ENCODE measurements at places on chromosomes 4 and X.

- DNase-seq: no peak
These were observed 76.4 kb upstream of the F8A3 start for GRCh38 chrX:155534800-155535199.

GRCh38 chr4:56400560-56400959, 13.3 kb upstream of the AASDH start:
- DNase-seq: no peak

DNA sequence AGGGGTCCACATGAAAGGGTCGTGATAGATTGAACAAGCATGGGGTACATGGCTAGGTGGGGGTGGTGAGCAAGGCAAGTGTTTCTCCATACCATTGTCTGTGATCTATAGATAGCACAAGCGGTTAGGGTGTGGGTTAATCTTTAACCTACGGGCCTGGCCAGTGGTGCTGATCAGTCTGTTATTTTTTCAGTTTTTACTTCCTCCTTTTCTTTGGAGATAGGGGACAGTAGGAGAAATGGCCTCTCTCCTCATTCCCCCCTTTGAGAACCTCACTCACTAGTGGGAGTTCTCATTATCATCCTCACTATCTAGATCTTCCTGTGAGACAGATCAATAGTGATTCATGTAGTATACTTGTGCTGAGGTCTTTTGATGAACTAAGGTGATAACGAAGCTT, 16.2 kb upstream of the GPKOW start:
- DNase-seq: no peak

DNA sequence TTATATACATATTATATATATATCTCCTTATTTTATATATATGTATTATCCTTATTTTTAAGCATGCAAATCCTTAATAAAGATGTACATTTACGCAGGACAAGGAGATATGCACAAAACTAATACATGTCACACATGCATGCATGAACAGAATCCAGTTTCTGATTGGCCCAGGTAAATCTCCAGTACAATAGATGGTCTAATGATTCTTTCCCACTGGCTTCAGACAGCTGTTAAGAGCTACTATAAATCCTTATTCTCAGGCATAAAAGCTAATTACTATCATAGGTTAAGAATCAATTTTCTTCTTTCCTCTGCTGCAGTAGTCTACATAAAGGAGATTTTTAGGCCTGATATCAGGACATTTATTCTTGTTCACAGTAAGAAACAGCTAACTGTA, 689.8 kb downstream of the KCTD8 start:
- no peak for DNase-seq

DNA sequence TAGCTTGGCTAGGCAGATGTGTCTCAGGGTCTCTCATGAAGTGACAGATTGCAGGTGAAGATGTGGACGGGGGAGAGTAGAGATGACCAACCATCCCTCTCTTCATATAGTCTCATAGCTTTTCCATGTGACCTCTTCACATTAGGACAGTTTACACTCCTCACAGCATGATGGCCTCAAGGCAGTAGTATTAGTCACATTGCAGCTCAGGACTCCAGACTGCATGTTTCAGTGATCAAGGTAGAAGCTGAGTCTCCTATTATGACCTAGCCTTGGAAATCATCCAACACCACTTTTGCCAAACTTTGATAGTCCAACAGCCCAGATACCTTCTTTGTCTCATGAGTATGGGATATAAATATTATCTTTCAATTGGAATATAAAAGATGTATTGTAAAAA, 147.7 kb downstream of the GASK1B start:
- DNase-seq: no peak

GRCh38 chr4:16530688-16531635, 304.7 kb upstream of the TAPT1 start:
- DNase-seq: no peak

GRCh38 chr4:123339507-123340380, 56.9 kb upstream of the SPRY1 start:
- no peak for DNase-seq

DNA sequence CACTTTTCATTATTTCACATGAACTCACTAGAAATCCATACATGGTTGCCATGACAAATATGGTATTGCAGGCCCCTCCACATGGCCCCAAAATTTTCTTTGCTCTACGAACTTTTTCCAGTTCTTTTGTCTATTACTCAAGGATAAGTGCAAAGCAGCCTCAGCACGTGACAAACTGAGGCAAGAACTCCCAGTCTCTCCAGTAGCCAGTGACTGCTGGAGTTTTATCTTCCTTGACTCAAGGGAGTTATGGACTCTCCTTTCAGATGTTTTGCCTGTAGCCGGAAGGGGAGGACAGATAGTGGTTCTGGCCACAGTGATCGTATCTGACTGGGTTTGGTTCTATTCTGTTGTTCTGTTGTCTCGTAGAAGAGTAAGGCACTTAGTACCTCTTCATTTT, 105.5 kb downstream of the ARHGAP24 start:
- no peak for DNase-seq

GRCh38 chr4:101025755-101026154, 321.6 kb downstream of the PPP3CA start:
- DNase-seq: no peak

DNA sequence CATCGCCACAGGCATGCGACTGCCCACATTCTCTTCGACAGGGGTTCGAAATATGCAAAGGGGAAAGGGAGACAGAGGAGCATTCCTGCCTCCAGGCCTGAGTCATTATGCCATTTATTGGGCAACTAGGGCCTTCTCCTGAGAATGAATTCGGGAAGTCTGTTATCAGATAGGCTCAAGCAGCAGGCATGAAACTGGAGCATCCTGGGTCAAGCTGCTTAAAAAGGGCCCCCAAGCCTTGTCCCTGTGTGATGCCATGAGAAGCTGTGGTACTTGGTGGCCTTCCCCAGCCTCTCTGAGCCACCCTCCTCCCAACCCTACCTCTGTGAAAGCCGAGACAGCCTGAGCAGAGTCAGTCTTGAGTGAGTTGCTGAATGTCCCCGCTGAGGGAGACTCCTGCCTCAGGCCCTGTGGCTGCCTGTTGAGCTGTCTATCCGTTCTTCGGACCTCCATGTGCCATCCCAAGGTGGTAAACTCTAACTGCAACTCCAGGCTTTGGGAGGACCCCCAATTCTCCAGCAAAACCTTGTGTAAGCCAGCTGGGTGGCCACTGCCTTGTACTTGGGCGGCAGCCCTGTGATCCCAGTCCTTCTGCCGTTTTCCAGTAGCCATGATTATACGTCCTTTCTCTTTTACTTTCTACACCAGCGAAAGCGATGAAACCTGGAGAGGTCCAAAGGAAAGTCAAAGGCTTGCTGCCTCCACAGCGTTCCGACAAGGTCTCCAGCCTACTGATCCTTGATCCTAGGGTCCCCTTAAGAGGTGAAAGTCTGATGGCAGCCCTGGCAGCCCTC, 37.7 kb downstream of the NBDY start:
- no peak for DNase-seq

- no peak for DNase-seq
These were observed 19.6 kb downstream of the COX7B2 start for GRCh38 chr4:46889410-46889809.

GRCh38 chr4:153890761-153891160, 101.9 kb upstream of the SFRP2 start:
- DNase-seq: no peak

DNA sequence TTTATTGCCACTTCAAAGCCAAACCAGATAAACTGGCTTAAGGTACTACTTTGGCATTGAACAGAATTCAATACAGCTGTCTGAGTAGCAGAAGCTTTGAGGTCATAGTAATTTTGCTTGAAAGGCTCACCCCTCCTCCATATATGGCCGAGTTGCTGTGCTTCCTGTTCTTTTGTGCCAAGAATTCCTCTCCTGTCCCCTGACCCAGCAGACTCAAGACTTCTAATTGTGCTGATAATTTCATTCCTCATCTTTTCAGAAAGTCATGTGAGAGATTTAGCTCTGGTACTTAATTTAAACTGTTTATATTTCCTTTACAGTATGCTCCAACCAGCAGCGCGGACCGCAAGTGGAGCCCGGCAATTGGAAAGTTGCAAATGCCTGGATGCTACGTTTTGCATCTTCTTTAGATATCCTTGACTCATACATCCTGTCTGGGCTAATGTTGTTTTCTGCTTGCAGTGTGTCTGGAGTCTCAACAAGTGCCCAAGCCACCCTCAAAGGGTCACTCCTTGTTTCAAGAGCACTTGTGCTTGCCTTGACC, 373.4 kb downstream of the PDGFC start:
- no peak for DNase-seq

GRCh38 chr4:150126201-150126863, 48.1 kb downstream of the DCLK2 start:
- no peak for DNase-seq

DNA sequence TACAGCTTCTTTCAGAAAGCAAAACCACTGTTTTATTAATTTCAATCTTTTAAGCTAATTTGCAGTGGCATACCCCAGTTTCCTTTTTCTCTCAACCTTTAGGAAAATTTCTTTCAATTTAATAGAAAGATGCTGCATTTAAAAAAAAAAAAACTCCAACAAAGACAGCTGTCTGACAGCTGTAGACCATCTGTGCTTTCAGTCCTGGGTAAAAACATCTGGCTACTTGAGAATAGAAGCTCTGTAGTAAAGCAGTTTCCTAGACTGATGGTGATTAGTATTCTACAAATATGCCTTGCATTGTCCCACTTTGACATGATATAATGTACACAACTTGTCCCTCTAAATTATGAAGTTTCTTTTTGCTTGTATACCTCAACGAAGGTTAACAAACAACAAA, 197.8 kb downstream of the EDA start:
- no peak for DNase-seq

GRCh38 chrX:40068048-40068447, 29.7 kb downstream of the BCOR start:
- peak; percentile 21 for DNase-seq

GRCh38 chr4:30181918-30182317, 538.3 kb upstream of the PCDH7 start:
- no peak for DNase-seq

DNA sequence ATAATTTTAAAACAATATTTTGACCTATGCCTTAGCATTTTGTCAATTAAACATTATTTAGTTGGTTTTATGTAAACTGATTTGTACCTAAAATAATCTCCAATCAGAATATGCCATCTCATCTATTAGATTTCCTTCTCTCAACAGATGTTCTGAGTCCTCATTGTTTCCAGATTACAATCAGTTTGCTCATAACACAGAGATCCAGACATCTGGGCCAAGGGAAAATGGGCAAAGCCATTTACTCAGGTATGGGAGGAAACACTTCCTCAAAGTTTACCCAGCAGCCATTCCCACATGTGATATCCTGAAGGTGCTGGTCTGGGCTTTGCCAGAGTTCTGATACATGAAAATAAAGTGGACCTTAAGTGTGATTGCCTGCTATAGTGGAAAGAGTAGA, 217.9 kb upstream of the GPC4 start:
- DNase-seq: no peak

DNA sequence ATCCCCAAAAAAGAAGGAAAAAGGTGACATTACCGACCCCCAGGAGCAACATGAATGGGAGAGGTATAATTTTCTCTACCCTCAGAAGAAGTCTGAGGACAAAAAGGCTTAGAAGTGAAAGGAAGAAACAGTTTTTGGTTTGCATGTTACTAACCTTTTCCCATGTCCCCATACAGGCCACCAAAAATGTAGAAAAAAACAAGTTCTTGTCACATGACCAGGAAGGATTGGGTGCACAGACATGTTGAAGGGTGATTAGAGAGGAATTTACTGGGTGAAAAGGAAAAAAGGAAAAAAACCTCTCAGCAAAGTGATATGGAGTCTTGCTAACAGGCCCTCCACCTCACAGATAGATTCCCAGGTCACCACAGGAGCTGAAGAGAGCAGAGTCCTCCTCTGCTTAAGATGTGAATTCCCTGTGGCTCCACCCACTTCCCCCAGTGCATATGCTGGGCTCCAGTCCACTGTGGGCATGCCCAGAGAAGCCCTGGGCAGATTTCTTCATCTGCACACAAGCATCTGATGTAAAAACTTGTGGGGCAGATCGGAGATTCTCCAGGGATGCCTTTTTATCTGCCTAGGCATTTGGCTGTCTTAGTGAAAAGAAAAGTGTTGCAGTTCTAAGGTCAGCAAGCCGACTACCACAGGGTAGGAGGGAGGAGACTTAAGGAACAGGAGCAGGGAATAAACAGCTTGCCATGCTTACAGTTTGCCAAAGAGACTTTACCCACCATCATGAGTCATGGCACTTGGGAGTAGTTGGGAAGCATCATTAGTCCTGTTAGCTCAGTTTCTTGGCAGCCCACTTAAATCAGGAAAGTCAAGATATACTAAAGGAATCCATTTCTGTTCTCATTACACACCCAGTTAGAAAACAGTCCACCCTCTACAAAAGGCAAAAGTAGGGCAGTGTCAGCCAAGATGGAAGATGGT, 25.0 kb upstream of the PASD1 start:
- DNase-seq: no peak

DNA sequence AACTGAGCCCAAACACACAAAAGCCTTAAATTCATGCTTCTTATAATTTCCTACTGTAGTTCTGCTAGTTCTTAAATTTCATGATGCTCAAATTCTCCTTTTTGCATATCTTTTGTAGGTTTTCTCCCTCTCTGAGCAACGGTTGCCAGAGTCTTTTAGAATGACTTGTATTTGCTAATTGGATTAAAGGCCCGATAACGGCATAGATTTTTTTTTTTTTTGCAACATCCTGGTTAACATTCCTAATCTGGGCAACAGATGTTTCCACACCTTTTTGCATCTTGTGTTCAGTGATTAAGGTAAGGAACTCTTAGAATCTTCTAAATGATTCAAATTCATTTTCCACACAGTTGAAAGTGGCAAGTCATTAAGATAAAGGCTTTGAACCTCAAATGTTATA, 66.3 kb upstream of the ADGRG2 start:
- no peak for DNase-seq

- DNase-seq: no peak
These were observed 345.1 kb downstream of the ARHGAP10 start for GRCh38 chr4:148076964-148077363.

GRCh38 chrX:25029288-25029825, 13.6 kb upstream of the ARX start:
- DNase-seq: no peak

DNA sequence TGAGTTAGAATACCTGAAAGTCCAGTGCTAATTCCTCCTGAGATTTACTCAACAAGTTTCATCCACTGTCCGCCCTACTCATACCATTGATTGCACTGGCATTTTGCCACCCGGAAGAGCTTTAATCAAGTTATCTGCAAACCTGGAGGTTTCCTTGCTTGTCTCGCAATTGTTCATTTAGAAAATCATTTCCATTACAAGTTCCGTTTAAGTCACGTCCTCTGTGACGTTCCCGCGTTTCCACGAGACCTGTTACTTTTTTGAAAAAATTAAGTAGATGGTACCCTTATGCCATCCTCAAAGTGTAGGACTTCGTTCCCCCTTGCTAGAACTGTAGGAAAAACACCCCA, 761 bp upstream of the FRYL start:
- DNase-seq: peak; percentile 44

GRCh38 chr4:77235289-77235854, 78.4 kb downstream of the CCNG2 start:
- DNase-seq: no peak

- DNase-seq: no peak
These were observed 30.2 kb downstream of the ARSD start for GRCh38 chrX:2898846-2899512.

DNA sequence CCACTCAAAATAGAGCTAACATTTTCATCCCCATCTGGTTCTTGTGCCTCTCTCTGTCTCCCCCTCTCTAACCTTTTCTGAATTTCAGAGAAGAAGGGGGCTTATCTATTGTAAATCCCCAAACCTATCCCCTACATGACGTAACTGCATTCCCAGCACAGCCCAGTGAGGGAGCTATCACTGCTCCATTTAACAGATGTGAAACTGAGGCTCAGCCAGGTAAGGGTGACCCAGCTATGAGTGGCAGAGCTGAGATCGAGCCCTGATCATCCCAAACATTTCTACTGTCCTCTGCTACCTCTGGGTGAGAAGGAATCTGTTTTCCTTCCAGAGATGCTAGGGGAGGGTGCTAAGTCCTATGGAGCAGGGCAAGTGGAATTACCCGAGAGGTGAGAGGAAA, 107.5 kb downstream of the SLC2A9 start:
- DNase-seq: no peak
